ENCODE measurements at places on chromosomes 16 and 17.

DNA sequence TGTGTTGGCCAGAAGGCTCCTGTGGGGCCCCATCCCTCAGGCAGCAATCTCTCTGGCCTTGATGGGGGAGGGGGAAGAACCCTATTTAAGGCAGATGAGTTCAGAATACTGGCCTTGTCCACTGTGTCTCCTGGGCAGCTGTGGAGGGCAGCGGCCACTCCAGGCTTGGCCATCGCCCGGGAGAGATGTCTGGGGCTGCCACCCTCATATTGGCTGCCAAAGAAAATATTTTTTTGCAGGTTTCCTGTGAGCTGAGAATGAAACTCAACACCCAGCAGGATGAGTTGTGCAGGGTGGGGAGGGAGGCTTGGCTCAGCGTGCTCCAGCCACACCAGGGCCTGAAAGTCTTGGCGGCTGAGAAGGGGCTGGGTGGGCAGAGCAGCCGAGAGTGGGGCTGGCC is 14.4 kb upstream of the TIMP2 start:
- no peak for DNase-seq

GRCh38 chr16:2848933-2849725 is 8.8 kb downstream of the PRSS22 start:
- no peak for DNase-seq

DNA sequence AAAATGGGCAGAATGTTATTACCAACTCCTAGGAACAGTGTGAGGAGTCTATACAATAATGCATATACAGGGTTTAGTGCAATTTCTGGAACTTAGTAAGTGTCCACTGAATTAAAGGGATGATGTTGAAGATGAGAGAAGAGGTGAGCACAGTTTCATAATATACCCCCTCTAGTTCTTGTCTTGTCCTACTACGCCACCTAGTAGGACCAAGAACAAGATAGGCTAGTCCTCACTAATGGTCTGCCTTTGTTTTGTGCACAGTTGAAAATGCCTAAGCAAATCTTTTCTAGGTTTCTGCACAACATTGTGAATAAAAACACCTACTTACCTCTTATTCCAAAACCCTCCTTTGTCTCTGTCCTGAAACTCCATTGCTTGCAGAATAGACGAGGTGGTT is 670.2 kb downstream of the CDH8 start:
- DNase-seq: no peak

GRCh38 chr17:57895382-57896060 is 45.7 kb upstream of the MRPS23 start:
- no peak for DNase-seq

GRCh38 chr17:72839131-72839725 is 253.3 kb downstream of the SLC39A11 start:
- DNase-seq: no peak

GRCh38 chr16:57422026-57422944 is 17.7 kb downstream of the CCL17 start:
- DNase-seq: no peak

DNA sequence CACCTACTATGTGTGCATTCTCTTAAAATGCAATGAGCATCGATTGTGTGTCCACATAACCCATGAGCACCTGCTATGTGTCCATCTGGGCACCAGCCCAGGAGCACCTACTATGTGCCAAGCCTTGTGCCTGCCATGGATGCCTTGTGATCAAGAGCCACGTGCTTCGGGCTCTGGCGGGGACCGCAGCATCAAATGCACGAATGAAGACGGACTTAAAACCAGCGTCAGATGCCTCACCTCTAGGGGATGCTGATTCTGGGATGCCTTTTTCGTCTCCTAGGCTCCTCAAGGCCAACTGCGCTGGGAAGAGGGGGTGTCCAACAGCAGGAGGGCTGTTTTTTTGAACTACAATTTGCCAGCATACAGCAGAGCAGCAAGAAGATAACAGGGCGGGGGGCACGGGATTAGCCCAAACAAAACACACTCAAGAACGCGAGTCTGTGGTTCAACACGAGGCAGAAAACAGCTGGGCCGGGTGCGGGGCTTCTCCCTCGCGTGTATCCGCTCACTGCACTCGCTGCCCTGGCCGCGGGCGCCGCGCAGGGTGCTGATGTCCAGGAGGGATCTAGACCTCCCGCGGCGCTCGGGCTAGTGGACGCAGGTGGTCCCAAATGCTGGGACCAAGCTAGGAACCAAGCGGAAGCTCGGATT is 1.2 kb upstream of the GLIS2 start:
- DNase-seq: no peak

- no peak for DNase-seq
Observed at GRCh38 chr16:75116081-75116910, at the start of gene LDHD. Gene LDHD, minus strand, starts transcription at chr16:75116780. Its CDS starts 60 bp downstream, at chr16:75116720.

DNA sequence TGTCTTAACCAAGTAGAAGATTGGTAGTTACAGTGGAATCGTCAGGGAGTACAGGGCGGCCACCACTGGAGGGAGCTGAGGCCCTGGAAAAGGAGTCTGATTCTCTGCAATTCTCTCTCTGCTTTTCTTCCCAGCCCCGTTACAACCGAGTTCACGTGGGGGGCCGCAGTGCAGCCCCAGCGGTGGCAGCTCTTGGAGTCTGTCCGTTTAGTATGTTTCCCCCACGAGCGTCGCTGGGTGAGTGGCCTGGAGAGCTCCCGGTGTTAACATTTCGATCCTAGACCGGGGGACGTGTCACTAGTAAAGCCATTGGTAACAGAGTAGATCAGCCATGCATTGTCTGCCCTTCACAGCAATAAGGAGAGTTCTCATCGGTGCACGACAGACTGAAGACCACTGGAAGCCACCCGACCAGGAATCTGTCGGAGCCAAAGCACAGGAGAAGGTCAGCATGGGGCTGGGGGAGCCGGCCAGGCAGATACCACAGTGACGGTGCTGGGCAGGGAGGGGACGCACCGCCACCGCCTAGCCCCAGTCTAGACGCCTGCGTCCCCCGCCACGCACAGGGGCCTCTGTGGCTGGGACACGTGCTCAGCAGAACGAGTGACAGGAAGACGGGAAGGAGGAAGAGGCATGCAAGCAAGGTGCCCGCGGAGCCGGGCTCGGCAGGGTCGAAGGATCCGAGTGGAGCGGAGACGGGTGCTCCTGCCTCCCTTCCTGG is 15.7 kb downstream of the SLC16A3 start:
- DNase-seq: no peak

- no peak for DNase-seq
Observed at GRCh38 chr16:55778757-55779156, 54.1 kb downstream of the CES1 start.

GRCh38 chr17:17497845-17498520 is 1.8 kb upstream of the RASD1 start:
- no peak for DNase-seq

GRCh38 chr16:15988268-15989013 is 39.0 kb downstream of the ABCC1 start:
- DNase-seq: no peak

- no peak for DNase-seq
Observed at GRCh38 chr17:64177311-64178010, 47.5 kb upstream of the ERN1 start.

DNA sequence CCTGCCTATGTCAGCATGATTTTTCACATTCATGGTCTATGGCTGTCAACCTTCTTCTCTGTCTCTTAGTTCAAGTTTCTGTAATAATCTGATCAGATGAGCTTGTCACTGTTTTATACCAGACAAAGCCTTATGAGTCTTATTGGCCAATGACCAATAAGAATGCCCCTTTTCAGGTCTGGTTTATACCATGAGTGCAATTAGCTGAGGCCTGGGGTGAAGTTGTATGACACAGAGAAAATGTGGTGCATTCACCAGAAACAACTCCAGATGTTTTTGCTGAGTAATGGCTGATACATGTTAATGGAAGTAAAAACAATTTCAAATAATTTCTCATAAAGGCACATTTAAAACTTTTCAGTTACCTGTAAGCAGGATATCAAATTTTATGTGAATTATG is 218.6 kb upstream of the CDH8 start:
- DNase-seq: no peak

DNA sequence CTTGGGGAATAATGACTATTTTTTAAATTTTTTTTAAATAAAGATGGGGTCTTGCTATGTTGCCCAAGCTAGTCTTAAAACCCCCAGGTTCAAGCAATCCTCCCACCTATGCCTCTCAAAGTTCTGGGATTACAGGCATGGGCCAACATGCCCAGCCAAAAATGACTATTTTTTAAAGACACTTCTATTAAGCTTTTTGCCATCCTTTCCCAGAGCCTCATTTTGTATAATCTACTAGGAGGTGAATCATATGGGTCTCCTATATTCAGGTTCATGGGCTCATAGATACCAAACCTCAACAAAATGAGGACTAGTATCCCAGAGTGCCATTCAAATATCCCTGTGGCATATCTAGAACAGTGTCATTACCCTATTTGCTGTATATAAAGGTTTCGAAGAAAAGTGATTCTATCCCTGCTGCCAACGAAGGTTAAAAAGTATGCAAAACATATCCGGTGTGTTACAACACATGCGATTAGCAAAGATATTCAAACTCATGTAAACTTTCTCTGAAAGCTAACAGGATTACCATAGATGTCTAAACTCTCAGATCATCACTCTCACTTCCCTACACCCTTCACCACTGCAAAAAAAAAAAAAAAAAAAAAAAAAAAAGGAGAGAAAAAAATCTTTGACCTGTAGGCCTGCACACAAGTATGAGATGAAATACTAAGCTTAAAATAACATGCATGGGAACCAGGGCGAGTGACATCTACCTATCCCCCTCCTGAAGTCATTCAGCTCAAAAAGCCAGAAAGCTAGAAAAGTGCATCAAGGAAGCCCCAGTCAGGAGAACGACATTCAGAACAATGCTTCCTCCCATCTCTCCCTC is 23.5 kb downstream of the XPO6 start:
- DNase-seq: no peak

GRCh38 chr16:1330260-1330914 is 3.1 kb upstream of the BAIAP3 start:
- DNase-seq: no peak

- no peak for DNase-seq
Observed at GRCh38 chr16:16992975-16993765, 477.6 kb downstream of the XYLT1 start.

DNA sequence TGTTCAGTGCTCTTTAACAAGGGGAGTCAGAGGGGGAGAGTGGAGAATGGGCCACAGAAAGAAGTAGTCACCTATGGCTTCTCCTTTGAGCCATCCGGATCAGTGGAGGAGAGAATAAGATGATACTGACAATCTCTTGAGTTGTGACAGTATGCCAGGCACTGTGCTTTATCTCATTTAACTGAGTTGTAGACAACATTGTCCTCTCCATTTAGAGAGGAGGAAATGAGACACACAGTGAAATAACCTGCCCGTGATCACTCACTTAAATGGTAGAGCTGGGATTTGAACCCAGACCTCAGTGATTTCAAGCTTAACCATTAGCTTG is 17.8 kb upstream of the EEF2K start:
- no peak for DNase-seq

- no peak for DNase-seq
Observed at GRCh38 chr17:1645207-1646171, at the start of gene SCARF1. Gene SCARF1, minus strand, starts transcription at chr17:1645732. Its CDS starts 35 bp downstream, at chr17:1645697.

DNA sequence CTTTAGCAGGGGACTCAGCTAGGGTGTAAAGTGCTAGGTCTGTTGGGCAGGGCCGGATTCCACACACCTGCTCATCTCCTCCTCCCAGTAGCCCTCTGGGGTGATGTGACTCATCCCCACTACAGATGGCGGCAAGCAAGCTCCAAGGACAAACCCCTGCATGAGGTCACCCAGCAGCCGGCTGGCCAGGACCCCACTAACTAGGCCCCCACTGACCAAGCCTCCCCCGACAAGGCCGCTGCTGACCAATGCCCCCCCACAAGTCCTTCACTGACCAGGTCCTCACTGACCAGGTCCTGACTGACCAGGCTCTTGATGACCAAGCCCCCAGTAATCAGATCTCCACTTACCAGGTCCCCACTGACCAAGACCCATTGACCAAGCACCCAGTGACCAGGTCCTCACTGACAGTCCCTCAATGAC is 36.7 kb downstream of the TNFRSF13B start:
- DNase-seq: no peak

- no peak for DNase-seq
Observed at GRCh38 chr16:9846362-9847099, 335.7 kb downstream of the GRIN2A start.

DNA sequence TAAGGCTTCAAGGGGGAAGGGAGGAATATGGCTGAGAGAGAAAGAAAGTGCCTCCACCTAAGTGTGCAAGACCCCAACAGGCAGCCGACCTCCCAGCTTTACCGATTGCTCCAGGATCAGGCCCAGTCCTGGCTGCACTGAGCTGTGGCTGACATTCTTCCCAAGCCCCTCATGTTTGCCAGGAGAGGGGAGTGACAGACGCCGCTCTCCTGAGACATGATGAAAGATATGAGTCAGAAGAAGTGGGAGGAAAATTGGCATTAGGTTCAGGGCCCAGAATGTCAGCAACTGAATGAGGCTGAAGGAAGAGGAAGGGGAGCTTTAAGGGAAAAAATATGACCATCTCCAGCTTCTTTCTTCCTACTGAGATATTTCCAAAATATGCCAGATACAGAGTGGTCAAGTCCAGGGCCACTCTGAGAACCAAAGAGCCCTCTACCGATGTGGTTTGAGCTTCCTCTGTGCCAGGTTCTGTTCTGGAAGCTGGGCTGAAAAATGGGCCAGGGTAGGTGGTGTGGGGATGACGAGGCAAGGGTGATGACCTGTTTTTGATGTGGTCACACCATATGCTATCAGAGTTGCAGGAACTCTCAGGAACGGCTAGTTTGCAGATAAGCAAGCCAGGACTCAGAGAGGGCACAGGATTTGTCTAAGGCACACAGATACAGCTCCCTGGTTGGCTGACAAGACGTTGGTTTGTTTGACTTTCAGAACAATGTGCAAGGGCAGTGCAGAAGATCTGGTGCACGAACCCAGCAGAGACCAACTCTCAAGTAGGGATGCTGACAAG is 176.7 kb downstream of the SOX9 start:
- no peak for DNase-seq

DNA sequence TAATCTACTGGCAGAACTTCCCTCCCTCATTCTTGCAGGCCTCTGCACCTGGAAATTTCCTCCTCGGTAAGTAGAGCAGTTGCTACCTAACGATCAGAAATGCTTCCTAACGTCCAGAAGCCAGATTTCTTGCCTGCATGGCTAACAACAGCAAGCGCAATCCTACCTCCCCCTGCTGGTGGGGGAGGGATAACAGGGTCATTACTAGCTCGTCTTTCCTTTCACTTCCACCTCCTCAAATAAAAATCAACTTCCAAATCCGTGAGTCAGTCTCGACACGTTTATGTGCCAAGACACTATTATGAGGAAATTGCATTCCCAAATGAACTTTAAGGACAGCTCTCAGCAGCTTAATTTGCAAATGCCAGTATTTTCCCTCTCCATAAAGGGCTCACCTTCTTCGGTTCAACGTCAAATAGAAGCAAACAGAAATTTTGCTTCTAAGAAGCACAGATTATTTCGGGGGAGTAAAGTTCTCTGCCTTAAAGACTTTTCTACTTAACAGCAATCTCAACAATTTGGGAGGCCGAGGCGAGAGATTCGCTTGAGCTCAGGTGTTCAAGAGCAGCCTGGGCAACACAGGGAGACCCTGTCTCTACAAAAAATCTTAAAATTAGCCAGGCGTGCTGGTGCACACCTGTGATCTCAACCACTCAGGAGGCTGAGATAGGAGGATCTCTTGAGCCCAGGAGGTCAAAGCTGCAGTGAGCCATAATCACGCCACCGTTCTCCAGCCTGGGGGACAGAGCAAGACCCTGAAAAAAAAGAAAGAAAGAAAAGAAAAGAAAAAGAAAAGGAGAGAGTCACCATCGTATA is 188.6 kb upstream of the PSMD7 start:
- no peak for DNase-seq

Measured in stimulated activated CD4-positive, alpha-beta T cell treated with anti-CD3 and anti-CD28 coated beads, Interleukin-15, amount 100 ng/mL, for 1 hour (primary cell).